ENCODE measurements at places on chromosomes 1 and 21.

DNA sequence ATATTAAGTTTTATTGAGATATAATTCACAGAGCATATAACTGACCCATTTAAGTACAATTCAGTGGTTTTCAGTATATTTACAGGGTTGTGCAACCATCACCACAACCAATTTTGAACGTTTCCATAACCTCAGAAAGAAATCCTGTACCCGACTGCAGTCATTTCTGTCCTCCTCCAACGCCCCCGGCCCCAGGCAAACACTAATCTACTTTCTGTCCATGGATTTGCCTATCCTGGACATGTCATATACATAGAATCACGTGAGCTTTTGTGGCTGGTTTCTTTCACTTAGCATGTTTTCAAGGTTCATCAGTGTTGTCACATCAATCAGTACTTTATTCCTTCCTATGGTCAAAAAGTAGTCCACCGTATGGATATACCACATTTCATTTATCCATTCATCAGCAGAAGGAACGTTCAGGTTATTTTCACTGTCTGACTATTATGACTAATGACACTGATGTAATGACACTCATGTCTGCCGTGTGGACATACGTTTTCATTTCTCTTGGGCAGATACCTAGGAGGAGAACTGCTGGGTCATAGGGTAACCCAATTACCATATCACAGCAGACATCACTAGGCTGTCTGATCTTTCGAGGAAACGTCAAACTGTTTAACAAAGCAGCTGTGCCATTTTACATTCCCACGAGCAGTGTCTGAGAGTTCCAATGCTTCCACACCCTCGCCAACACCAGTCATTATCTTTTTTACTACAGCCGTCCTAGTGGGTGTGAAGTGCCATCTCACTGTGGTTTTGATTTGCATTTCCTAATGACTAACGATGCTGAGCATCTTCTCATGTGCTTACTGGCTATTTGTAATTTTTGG lies 30.8 kb downstream of the MRPL37 start:
- DNase-seq: no peak

DNA sequence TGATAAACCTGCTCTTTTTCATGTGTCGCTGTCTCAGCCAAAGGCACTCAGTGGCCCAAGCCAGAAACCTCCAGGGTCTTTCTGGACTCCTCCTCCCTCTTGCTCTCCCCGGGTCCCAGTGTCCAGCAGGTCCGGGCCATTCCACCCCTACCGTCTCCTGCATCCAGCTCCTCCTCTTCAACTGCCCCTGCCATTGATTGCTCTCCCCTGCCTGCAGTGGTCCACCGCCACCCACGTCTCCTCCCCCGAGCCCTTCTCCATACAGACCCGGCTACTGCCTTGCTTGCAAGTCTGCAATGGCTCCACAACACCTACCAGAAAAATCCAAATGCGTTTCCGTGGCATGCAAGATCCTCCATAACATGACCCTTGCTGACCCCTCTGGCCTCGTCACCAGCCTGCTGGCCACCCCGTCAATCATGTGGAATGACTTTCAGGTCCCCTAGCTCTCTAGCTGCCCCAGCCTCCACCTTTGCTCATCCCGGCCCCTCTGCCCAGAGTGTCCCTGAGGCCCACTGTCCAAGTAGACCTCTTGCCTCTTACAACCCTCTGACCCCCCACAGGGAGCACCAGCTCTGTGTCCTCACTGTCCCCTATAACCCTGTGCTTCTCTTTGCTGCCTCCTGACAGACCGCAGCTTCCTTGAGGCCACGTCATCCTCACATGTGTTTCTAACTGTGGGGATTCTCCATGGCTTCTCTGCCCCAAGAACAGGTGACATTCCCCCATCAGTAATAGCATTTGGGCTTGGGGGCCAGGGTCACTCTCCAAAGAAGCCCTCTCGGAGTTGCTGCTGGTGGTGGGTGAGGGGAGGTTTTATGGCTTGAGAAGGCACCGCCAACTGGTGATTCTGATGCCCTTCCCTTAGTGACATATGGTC lies 15.0 kb downstream of the CACNA1S start:
- no peak for DNase-seq

- DNase-seq: peak; percentile 98
Observed at GRCh38 chr21:32604464-32604863, 7.7 kb downstream of the CFAP298 start.

GRCh38 chr21:39453571-39454179 lies 1.9 kb downstream of the SH3BGR start:
- no peak for DNase-seq

- DNase-seq: no peak
Observed at GRCh38 chr1:234361102-234361603, 12.1 kb upstream of the COA6 start.

- DNase-seq: peak; percentile 86
Observed at GRCh38 chr1:63316984-63317816, 5.2 kb upstream of the FOXD3 start.

Measured in NCI-H69 (cell line).